Fibroblast of mammary gland (primary cell): ENCODE measurements at places on chromosomes 4 and X.

DNA sequence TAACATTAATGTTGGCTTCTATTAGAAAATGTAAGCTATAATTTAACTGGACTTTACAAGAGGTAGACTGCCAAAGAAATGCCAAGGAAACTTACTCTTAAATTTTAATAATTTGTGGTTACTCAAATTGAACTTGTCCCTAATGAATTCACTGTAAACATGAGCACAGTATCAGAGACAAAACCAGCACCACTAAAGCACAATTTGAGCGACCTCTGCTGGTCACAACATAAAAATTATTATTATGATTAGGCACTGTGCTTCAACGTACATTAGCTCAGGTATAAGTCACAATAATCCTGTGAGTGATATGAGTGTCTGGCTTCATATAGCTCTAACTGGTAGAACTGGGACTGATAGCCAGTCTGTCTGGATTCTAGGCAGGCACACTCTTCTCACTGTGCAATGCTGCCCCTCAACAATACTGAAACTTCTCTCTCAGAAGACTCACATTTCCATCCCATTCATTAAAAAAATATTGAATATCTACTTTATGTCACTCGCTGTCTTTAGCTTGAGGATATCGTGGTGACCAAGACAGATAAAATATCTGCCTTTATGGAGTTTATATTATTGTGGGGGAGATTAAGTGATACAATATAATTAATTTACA lies 8.0 kb downstream of the NUDT6 start:
- peak; percentile 75 for DNase-seq

DNA sequence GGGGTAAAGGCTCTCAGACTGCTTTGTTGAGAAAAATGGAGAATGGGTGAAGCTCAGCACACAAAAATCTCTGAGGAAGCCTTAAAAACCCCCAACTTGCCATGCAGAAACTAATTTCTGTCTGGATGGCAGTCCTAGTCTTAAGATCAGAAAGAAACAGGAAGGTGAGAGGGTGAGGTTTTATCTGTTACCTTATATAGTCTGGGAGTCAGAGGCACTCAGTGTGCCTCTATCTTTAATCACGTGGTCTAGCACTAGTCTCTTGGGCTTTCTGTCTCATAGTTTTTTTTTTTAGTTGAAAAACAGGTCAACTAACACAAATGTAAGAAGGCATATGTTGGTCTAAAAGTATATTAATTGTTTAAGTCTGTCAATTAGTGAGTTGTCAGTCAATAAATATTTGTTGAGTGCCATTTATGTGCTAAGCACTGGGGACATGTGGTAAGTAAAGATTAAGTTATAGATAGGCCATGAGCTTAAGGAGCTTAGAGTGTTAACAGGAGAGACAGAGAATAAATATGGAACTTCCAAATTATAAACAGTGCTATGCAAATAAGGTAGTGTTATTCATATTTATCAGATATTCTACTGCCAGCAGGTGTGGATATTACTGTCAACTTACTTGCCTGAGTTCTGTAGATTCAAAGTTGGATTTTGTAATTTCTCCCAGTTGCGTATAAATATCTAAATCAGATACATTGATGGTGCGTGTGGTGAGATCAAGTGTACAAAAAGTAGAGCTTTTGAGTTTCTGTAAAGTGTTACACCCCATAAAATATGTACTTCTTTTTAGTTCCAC lies 7.0 kb downstream of the CYBB start:
- no peak for DNase-seq

- DNase-seq: peak; percentile 64
Observed at GRCh38 chr4:158913766-158914165, 144.9 kb downstream of the FNIP2 start.

DNA sequence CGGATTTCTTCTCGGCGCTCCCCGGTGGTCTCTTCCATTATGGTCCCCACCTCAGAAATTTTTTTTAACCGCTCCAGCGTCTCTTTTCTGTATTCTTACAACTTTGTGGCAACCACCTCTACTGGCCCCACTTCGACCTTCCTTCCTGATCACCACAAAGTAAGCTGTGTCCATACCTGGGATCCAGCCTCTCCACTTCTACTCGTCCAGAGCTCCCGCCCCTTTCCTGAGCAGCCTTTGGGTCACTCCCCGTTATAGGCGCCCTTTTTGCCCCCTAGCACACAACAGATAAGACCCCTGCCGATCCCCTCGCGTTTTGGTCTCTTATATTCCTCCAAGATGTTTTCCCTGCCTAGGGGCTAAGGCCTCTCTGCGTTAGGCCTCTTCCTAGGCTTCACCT lies 557 bp downstream of the PIGG start:
- DNase-seq: no peak

DNA sequence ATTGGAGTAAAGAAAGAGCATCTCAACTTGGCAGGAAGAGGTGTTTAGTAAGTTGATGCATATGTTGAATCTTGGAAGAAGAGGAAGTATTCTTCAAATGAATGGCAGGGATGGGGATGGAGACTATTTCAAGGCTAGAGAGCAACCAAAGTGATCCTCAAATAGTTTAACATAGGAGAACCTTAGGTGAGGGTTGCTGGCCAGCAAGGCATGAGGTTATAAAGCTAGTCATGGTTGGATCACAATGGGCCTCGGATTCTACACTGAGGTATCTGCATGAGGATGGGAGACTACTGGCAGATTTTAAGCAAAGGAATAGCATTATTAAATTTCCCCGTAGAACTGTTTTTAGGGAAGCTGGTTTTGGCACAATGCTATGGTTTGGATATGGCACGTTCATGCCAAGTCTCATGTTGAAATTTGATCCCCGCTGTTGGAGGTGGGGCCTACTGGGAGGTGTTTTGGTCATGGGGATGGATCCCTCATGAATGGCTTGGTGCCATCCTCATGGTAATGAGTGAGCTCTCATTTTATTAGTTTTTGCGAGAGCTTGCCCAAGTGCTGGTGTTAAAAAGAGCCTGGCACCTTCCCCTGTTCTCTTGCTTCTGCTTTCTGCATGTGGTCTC lies 41.9 kb upstream of the ETNPPL start:
- DNase-seq: no peak

- DNase-seq: peak; percentile 25
Observed at GRCh38 chr4:52841682-52842456, 20.2 kb upstream of the RASL11B start.

GRCh38 chr4:67549123-67549522 lies 3.8 kb upstream of the CENPC start:
- DNase-seq: peak; percentile 45

DNA sequence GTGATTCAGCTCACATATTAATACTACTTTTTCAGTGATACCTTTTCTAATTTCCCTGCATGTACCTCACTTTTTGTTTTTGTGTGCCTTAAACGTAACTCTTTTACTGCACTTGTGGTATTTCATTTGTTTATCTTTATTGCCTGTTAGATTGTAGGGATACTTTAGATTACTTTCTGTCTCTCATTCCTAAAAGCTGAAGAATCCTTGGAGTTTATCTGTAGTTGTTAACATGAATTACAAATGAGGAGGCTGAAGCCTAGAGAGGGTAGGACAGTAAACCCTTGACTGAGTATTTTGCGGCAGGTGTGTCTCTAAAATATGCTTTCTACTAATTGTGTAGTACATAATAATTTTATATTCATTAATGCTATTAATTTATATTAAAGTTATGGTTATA lies 34.9 kb downstream of the BMP2K start:
- DNase-seq: no peak

- DNase-seq: peak; percentile 52
Observed at GRCh38 chr4:124203613-124204238, 508.8 kb downstream of the ANKRD50 start.

DNA sequence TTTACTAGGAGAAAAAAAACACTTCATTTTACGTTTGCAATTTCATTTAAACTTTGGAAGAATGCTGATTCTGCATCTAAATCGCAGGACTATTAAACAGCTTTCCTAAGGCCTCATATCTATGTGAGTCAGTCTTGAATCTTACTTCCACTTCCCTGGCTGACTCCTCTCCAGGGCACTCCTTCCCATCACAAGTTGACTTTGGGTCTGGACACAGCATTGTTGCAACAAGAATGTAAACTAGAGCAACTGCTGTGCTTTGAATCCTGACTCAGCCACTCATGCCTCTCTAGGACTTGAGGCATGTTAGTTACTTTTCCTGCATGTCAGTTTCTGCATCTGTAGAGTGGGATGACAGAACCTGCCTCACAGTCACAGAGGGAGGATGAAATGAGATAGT lies 413.8 kb downstream of the FAT4 start:
- DNase-seq: peak; percentile 89

DNA sequence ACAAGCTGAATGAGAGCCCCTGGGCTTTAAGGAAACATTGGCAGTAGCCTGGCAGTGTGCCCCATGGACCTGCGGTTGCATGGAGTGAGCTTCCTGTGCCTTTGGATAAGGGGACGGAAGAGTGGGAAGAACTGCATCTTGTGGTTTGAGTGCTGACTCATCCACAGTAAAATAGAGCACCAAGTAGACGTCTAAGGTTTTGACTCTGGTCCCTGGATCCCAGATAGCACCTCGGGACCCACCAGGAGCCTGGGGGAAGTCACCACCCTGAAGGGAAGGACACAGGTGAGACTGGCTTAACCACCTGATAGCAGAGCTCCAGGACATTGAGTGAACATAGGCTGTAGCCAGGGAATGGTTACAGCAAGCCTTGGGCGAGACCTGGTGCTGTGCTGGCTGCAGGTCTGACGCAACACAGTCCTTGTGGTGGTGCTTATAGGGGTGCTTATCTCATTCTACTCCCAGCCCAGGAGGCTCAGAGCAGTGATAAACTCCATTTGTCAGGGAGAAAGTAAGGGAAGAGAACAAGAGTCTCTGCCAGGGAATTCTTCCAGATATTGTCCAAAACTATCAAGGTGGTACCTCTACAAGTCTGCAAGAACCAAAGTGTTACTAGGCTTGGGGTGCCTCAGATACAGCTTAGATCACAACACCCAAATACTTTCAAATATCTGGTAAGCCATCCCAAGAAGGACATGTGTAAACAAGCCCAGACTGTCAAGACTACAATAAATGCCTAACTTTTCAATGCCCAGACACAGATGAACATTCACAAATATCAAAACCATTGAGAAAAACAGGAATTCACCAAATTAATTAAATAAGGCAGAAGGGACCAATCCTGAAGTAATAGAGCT lies 123.6 kb upstream of the TET2 start:
- peak; percentile 39 for DNase-seq

DNA sequence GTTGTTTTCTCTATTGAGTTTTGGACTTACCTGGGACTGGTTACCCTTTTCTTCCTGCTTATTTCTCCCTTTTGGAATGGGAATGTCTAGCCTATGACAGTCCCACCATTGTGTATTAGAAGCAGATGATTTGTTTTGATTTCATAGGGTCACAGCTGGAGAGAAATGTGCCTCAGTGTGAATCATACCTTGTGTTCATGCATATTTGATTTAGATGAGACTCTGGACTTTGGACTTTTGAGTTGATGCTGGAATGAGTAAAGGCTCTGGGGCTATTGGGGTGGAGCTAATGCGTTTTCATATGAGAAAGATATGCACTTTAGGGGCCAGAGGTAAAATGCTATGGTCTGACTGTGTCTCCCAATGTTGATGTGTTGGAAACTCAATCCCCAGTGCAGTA lies 30.5 kb upstream of the TEX13C start:
- DNase-seq: no peak

GRCh38 chr4:26386386-26386785 lies 65.6 kb downstream of the RBPJ start:
- no peak for DNase-seq

- no peak for DNase-seq
Observed at GRCh38 chrX:124348885-124349453, 2.6 kb downstream of the SH2D1A start.

GRCh38 chr4:56630876-56631666 lies 50.0 kb downstream of the HOPX start:
- peak; percentile 84 for DNase-seq

DNA sequence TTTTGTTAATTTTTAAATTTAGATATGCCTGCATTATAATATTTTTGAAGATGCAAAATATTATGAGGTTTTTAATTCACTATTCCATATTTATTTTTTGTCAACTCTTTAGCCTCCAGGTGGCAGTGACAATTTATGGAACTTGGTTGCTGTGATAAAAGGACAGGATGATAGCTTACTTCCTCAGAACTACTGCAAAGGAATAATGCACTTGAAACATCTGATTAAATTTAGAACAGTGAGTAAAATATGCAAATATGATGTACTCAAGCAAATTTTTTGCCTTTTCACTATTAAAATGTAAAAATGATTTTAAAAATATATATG lies 45.1 kb downstream of the SPATA4 start:
- peak; percentile 58 for DNase-seq

DNA sequence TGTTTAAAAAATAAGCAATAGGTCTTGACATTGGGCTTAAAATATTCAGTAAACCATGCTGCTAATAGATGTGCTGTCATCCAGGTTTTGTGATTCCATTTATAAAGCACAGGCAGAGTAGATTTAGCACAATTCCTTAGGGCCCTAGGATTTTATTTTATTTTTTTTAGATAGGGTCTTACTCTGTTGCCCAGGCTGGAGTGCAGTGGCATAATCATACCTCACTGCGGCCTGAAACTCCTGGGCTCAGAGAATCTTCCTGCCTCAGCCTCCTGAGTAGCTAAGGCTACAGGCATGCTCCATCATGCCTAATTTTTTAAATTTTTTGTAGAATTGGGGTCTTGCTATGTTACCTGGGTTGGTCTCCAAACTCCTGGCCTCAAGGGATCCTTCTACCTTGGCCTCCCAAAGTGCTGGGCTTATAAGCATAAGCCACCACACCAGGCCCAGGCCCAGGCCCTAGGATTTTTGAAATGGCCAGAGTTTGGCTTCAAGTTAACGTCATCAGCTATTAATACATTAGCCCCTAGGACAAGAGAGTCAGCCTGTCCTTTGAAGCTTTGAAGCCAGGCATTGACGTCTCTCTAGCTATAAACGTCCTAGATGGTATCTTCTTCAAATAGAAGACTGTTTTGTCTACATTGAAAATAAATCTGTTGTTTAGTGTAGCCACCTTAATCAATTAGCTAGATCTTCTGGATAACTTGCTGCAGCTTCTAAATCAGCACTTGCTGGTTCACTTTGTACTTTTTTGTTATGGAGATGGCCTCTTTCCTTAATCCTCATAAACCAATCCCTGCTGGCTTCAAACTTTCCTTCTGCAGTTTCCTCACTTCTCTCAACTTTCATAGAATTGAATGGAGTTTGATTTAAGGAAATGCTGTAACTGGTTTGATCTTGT lies 35.8 kb downstream of the EIF2S3 start:
- DNase-seq: no peak

DNA sequence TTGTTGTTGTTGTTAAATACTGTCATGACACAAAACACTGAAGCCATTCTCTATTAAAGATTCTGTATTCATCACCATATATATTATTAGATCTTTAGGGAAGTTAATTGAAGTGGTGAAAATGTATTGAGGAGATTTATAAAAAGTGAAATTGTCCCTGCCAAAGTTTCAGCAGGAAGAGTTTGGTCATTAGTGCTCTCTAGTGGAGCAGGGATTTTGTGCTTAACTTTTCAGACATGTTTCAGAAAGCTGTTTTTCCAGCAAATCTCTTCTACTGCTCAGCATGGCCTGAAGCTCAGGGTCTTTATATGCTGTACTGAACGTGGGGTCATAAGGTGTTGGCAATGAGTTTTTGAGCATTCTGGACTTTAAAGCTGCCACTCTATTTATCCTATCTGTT lies 36.7 kb upstream of the CXXC4 start:
- no peak for DNase-seq

GRCh38 chr4:76087007-76087769 lies 12.7 kb downstream of the ART3 start:
- DNase-seq: peak; percentile 73
